ENCODE measurements at places on chromosomes 2 and 18.

GRCh38 chr2:239177908-239178307 lies 222.9 kb downstream of the HDAC4 start:
- no peak for DNase-seq

DNA sequence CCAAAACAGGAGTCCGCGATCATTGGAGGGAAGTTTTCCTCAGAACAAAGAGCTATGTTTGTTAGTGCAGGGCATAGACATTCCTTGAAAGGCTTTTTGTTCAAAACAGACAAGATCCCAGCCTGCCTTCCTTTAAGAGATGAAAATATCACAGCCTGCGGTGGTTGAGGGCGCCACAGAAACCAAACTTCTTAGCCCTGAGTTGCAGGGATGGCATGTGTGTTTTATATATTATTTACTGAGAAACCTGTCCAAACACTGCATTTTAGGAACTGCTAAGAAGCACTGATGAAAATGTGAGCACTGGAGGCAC lies 57.5 kb upstream of the TMEM178A start:
- no peak for DNase-seq

DNA sequence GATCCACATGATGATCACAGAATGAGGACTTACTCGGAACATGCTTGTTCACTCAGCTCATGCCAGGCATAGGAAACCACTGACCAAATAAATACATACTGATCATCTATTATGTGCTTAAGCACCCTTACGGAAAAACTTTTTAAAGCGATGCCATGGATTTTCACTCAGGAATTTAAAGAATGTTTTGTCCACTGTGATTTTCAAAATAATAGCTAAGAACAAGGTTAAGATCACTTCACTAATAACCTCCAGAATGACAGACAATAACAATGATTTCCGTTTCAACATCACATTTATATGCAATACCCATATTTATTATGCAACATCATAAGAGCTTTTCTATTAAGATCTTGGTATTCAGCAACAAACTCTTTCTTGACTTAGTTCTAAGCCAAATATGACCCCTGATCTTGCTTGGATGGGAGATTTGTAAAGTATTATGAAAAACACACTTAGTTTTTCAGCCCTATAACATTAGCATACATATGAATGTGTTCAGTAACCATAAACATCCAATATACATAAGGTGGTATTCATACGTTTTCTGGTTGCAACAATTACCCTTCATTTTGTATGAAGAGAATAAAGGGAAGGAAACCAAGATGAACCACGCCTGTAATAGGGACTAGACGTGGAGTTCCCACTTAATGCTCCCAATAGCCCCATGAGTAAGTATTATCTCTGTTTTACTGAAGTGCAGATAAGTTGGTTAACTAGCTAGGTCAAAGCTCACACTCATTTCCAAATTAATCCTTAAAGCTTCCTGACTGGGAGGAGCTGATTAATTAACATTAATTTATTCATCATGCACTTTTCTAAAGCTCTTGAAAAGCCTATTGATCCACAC lies 1.9 kb downstream of the CD302 start:
- no peak for DNase-seq

DNA sequence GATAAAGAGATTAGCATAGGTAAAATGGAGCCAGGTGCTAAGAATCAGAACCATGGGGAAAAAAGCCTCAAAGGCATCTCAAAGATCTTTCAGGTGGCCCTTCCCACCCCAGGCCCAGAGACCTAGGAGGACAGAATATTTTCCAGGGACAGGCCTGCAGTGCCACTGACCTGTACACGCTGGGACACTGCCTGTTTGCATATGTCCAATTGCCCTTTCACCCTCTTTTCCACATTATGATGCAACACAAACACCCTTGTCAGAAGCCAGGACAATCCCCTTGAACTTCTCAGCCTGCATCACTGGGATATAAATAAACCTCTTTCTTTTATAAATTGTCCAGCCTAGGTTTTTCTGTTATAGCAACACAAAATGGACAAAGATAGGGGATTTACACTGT lies 419.1 kb downstream of the TRIB2 start:
- no peak for DNase-seq

- DNase-seq = no peak
Measured at GRCh38 chr2:238646281-238646680, 201.6 kb upstream of the TWIST2 start.

DNA sequence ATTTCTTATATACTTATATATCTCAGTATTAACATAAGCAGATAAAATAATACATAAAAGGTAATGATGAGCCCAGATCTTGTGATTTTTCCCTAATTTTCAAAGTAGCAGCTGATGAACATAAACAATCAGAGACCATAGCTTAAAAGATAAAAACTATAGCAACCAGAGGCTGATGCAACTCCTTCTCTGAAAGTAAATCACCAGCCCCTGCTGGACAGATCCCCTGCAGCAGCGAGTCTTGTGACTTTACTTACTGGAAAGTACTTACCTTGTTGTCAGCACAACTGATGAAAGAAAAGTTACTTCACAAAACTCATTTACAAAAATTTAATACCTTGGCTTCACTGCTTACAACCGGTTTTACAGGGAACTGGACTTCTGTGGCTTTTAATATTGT lies 67.3 kb downstream of the GORASP2 start:
- no peak for DNase-seq

GRCh38 chr2:109438773-109439389 lies 174.9 kb downstream of the SEPTIN10 start:
- no peak for DNase-seq

GRCh38 chr2:96181529-96181928 lies 27.1 kb downstream of the STARD7 start:
- no peak for DNase-seq

GRCh38 chr2:216312441-216312840 lies 59.8 kb downstream of the MARCHF4 start:
- no peak for DNase-seq

DNA sequence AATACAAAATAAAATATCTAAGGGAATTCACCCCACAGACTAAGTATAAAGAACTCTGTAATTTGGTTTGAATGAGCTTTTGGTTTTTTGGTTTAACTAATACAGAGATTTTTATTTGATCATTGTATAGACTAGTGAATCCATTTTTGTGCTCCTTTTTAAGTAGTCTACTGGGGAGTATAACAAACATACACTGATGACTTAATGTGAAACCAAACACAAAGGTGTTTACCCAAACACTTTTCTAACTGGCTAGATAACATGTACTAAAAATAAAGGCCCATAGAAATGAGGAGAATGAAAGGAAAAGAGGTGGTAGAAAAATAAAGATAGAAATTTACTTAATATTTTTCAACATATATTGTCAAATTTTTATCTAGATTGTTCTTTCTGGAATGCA lies 146.0 kb downstream of the NRXN1 start:
- DNase-seq = no peak

DNA sequence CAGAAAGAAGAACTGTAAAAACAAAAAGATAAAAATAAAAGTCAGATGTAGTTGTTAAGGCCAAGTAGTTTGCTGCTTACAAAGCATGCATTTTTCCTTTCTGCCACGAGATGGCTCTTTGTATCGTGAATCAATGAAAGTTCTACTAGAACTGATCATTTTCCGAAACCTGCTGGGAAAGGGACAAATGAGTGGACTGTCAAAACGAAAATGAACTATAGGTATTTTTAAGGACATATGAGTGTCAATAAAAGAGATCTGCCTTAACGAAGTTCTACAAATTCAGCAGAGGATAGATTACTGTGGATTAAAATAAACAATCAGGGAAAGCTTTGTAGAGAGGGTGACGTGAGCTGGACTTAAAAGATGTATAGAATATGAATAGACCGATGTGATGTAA lies 15.0 kb upstream of the ELOA2 start:
- DNase-seq = no peak

- DNase-seq = no peak
Measured at GRCh38 chr2:153196378-153197058, 282.0 kb downstream of the RPRM start.

- DNase-seq = no peak
Measured at GRCh38 chr2:98664323-98664722, 55.9 kb downstream of the UNC50 start.

- no peak for DNase-seq
Measured at GRCh38 chr2:158716121-158716791, 78.9 kb upstream of the DAPL1 start.

- no peak for DNase-seq
Measured at GRCh38 chr2:233093166-233093448, 33.0 kb downstream of the INPP5D start.

DNA sequence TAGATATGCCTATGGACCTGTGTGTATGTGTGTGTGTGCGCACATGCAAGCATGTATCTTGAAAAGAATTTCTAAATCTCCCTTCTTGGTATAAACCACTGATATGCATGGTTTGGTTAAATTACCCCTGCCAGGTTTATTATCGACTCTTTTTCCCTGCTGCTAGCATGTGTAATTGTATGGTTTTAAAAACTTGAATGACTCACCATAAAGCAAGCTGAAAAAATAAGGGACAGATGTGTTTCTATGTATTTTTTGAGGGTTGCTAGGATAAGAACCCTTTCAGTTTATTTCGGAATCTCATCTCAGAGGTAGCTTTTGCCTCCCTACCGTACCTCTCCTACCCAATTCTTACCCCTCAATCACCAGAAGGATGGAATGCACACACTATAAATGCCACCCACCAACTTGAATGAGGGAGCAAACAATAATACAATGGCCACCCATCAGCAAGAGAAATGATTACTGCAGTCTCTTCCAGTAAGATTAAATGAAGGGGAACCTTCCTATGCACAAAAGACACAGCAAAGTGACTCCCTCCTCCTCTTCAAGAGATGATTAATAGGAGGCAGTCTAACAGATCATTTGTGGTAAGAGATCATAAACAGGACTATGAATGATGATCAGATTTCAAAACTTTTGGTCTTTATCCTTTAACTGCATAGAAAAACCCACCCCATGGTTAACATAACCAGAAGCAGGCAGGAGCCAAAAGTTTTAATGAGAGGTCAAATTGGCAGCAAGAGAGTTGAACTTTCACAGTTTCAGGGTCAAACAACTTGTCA lies 357.2 kb downstream of the SATB2 start:
- DNase-seq = no peak

DNA sequence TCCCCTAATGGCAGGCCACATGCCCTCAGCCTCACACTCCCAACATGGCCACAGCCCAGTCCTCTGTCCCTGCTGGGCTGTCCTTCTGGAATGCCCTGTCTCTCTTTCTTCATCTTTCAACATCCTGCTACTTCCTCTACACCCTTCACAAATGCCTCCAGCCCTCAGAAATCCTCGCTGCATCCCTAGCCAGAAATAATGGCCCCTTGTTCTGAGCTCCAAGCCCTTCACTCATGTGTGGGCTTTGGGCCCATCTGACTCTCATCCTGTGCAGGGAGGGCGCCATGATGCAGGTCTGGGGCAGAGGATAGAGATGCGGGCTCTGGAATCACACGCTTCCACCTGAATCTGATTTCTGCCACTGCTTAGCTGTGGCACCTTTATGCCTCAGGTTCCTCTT lies 181.9 kb downstream of the TNS1 start:
- DNase-seq = no peak

DNA sequence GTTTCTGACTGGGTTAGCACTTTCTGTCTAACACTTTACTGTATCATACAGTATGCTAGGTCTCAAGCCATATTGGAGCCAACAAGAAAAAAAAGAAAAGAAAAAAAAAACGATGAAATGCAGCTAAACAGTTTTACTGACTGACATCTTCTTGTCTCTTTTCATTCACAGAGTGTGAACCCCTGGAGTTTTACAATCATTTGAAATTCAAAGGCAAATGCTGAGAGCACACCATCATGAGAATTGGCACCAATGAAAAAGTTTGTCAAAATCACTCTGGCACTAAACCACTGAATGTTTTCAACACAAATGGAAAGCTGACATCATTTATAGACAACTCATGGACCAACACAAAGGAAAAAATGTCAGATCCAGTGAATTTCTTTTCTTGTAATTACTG lies 513.3 kb downstream of the LRRTM4 start:
- DNase-seq = no peak

GRCh38 chr18:35282353-35282752 lies 7.7 kb downstream of the ZSCAN30 start:
- no peak for DNase-seq

- no peak for DNase-seq
Measured at GRCh38 chr2:37790019-37790418, 118.6 kb upstream of the CDC42EP3 start.

- DNase-seq = no peak
Measured at GRCh38 chr2:227860221-227860641, 11.2 kb upstream of the DAW1 start.

DNA sequence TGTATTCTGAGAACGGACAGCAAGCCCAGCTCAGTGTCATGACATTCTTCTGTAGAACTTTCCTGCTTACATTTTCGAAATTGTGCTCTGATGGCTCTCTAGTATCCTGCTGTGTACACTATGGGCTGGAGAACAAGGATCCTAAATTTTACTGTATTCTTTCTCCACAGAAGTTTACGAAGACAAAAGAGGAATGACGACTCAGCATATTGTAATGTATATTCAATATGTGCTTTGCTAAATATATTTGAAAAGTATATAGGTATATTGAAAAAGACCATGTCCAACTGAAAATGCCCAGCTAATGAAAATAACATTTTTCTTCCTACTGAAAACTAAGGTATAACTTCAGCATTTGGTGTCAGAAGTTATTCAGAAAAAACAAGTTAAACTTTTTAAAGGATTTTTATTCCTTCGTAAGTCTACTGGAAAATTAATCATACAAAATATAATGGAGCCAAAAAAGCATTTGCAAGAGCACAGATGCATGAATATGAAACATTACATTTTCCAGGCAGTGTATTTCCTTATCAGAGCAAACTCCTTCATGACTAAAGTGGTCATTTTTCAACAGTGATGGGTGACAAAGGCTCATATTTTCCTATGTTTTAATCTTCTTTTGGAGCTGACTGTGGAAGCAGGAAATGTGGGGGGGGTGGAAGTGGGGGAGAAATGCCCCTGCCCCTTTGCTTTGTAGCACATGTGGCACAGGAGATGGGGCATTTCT lies 143.8 kb upstream of the THUMPD2 start:
- DNase-seq = no peak

DNA sequence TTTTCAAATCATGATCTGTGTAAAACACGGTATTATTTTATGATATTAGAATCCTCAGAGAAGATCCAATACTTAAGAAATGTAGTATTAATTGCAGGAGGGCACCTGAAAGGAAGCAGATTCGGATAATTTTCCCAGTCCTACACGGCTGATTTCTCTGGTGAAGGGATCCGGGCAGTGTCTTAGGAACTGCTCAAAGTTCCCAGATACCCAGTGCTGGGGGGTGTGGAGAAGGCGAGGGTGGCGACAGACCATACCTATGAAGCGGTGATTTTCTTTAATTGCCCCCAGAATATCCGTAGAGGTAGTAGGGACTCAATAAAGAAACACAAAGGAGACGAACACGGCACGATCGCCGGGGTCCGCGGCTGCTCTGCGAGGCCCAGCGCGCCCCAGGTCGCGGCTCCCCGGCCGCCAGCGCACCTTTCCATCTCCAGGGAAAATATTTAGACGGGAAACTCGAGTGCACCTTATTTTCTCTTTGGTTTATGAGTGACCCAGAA lies 1.4 kb upstream of the SOX11 start:
- no peak for DNase-seq

GRCh38 chr2:197247083-197247482 lies 63.5 kb downstream of the ANKRD44 start:
- DNase-seq = no peak

GRCh38 chr2:236367506-236368289 lies 103.5 kb upstream of the ASB18 start:
- no peak for DNase-seq

GRCh38 chr2:138276339-138276738 lies 225.2 kb upstream of the SPOPL start:
- DNase-seq = no peak

Data from activated CD4-positive, alpha-beta T cell treated with anti-CD3 and anti-CD28 coated beads, Interleukin-2, amount 50 U/mL, for 1 hour (primary cell).